ENCODE measurements at places on chromosomes 11 and 22.

GRCh38 chr11:31687256-31687655 lies 123.9 kb downstream of the PAX6 start:
- no peak for DNase-seq

- peak; percentile 63 for DNase-seq
These were observed 35.6 kb downstream of the KCNC1 start for GRCh38 chr11:17770048-17770652.

- no peak for DNase-seq
These were observed 35.2 kb downstream of the HIKESHI start for GRCh38 chr11:86337227-86337626.

DNA sequence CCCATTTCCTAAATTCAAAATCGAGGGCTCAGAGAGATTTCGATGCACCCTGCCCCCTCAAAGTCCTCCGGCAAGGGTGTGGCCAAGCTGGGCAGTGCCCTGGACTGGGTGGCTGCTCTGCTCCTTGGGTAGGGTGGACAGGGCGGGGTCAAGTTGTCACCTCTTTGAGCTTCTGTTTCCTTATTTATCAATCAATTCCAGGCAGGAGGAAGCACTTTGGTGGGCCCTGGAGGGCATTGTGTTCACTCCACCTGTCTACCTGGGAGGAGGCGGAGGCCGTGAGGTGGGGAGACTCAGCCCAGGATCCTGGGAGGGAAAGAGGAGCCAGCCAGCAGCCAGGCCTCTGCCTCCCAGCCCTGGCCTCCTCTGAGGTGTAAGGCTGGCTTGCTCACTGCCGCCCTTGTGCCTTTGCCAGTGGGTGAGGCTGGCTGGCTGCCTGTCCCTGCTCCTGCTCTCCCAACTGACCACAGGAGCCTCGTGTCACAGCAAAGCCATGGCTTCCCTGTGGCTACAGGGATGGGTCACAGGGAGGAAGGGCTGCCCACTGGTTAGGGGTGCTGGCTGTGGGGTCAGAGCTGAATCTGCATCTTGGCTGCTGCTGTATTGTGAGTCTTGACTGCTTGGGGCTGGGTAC lies 25.5 kb upstream of the SHISAL1 start:
- DNase-seq, result no peak

- DNase-seq, result no peak
These were observed 56.1 kb upstream of the RBFOX2 start for GRCh38 chr22:36084717-36085116.

DNA sequence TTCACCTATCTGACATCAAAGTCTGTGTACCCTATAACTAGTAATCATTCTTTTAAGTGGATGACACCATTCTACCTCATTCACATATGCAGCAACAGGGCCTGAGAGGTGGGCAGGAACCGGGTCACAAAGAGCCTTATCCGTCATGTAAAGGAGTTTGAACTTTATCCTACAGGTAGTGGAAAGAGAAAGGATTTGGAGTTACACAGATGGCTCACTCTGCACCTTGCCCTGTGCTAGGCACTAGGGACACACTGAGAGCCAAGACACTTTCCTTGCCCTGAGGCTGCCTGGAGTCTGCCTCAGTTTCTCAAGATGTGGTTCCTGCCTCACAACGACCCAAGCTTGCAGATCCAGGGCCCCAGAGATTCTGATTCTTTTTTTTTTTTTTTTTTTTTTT lies 14.3 kb upstream of the ACER3 start:
- no peak for DNase-seq

DNA sequence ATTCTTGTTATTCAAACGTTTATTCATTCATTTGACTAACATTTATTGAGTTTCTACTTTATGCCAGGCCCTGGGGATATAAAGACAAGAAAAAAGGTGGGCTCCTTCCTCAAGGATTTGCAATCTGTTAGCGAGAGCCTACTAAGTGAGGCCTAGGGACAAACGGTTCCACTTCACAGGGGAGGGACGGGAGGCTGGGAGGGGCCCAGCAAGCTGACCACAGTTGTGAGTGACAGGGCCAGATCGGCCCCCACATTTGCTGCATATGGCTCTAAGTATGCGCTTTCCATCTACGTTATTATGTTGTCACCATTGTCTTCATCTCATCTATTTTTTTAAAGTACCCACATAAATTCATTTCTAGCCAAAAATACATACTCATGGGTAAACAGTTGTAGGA lies 271.1 kb downstream of the BUD13 start:
- no peak for DNase-seq

DNA sequence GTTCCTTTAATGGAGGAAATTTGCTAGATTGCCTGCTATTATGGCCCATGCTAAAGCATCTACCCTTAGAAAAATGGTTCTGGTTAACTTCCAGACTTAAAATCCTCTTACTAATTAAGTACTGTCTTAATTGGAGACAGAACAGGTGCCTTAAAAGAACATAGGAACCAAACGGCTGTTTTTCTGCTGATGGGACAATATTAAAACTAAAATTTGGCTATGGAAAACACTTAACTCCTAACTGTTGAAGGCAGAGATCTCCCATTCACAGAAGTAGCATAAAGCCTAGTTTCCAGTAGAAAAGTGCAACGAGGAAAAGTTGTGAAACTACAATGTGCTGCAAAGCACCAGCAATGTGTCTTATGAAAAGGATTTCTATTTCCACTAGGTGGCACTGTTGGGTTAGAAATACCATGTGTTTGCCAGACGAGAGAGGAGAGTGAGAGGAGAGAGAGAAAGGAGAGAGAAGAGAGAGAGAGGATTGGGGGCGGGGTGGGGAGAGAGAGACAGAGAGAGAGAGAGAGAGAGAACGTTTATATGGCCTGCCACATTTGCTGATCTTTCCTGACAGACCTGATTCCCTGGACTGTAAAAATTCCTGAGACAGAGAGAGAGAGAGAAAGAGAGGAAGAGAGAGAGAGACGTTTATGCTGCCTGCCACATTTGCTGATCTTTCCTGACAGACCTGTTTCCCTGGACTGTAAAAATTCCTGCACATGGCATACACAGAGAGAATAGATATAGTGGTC lies 51.5 kb downstream of the FAM181B start:
- DNase-seq, result peak; percentile 86

- no peak for DNase-seq
These were observed 24.3 kb upstream of the PKNOX2 start for GRCh38 chr11:125140233-125140632.

DNA sequence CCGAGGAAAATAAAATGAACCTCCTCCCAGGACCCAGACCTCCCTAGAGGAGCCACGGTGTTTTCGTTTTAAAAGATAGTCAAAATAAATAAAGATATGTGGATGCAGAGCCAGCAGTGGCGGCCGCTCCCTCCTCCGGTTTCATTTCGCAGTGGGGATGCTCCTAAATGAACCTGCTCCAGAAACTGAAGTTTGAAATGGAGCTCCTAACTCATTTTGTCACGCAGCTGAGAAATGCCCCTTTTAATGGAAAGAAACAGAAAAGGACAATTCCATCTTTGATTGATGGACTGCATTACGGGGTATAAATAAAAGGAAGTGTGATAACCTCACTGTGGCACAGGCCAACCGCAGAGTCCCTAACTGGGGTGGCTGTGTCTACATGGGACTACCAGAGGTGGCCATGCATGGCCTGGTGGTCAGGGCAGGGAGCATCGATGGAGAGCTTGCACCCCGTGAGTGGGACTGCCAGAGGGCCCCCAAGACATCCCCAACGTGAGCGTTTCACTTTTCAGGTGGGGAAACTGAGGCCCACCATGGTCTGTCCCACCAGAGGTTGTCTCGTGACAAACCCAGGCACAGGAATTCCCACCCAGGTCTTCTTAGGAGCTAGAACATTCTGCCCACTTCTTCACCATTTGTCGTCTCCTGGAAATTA lies 426.6 kb downstream of the BRD1 start:
- no peak for DNase-seq

GRCh38 chr11:34806875-34807274 lies 109.3 kb downstream of the APIP start:
- DNase-seq, result peak; percentile 11

DNA sequence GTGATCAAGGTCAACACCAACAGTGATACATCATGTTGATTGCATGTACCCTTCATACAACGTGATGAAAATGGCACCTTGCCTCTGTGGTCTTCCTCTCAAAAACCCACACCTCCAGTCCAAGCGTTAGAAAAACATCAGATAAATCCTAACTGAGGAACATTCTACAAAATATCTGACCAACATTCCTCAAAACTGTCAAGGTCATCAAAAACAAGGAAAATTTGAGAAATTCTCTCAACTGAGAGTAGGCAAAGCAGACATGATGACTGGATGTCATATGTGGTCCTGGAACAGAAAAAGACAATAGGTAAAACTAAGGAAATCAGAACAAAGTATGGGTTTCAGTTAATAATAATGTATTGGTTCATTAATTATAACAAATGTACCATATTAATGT lies 64.0 kb upstream of the POU2AF1 start:
- no peak for DNase-seq

DNA sequence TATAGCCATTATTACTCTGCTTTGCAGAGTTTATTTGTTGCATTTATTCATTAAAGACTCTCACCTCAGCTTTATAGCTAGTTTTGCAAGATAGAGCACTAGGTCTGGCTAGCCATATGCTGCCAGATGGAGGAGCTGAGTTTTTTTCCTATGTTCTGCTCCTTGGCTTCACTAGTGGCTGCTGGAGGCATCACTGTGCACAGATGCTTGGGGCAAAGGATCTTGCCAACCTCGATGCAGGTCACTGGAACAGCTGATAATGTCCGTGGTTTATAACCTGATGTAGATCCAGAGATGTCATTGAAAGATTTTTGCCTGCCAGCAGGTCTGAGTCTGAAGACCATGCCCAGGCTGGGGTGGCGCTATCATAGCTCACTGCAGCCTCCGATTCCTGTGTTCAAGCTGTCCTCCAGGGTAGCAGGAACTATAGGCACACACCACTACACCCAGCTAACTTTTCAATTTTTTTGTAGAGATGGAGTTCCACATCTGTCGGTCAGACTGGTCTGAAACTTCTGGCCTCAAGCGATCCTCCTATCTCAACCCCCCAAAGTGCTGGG lies 63.2 kb downstream of the PACS1 start:
- DNase-seq, result peak; percentile 30

DNA sequence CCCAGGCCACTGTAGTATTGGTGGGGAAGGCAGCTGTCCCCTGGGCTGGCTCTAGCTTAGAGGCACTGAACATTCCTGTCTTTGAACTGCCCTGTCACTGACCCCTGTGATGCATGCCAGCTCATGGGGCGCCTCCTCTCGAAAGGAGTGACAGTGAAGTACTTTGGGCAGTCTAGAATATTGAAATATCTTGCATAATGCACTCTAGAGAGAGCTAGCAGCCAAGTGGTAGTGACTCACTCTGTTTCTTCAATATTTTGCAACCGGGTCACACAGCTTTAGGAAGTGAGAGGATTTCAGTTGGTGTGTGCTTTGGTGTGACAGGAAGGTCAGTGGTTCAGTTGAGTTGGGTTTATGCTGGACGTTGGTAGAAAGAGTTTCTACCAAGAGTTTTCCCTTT lies 35.5 kb upstream of the ST14 start:
- DNase-seq, result peak; percentile 79

GRCh38 chr11:3058753-3059664 lies 1.8 kb upstream of the CARS1 start:
- peak; percentile 78 for DNase-seq

- no peak for DNase-seq
These were observed 113.8 kb downstream of the NELL1 start for GRCh38 chr11:20783220-20783619.

DNA sequence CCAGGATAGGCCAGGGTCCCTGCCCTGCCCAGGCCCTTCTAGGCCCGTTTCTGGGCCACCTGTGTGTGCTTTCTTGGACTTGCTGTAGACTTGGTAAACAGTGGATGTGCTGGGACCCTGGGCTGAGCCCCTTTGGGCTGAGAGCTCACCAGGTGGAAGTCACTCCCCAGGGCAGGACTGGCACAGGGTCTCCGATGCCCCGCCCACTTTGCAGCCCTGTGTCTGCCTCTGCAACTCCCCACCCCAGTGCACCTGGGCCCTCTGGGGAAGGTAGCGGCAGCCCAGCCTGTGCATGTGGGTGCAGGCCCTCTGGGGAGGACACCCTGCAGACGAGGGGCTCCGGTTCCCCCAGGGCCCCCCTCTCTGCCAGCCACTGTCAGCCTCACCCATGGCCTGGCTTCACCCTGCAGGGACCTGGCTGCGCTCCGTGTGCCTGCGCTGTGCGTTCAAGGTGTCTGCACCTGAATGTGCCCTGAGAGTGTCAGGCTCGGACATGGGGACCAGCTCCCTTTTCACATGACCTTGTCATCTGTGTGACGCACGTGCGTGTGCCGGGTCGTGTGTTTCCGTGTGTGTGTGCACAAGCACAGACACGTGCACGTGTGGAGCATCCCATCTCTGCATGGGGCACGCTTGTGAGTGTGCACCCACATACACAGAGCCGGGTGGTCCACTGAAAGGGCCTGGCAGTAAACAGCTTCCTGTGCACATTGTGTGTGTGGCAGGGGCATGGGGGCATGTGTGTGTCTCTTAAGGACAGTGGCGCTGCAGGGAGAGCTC lies 118.5 kb downstream of the KCNQ1OT1 start:
- DNase-seq, result no peak

DNA sequence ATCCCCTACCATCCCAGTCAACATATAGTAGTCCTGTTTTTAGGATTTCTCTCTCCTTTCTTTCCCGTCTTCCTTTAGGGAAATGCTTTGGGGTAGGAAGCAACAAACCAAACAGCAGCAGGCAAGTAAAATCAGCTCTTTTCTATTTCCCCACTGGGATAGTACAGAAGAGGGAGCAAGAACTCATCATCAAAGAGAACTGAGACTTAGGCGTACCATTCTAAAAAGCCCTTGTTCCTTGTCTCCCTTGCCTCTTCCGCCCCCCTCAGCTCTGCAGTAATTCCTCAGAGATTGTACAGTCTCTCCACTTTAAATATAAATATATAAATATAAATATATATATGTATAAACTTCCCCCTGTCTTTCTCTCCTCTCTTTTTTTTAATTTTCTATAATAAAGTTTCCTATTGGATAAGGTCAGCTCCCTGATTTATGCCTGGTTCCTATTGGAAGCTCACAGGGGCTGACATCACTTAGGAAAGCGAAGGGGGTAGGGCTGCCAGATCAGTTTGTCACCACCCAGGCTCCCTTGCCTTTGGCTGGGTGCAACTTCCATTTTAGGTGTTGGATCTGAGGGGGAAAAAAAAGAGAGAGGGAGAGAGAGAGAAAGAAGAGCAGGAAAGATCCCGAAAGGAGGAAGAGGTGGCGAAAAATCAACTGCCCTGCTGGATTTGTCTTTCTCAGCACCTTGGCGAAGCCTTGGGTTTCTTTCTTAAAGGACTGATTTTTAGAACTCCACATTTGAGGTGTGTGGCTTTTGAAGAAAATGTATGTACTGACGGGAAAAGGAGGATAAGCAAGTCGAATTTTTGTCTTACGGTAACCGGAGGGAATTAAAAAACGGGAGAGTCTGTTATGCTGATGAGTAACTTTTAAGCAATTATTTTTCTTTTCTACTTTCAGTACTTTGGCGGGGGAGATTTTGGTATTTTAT lies at the start of gene CTNND1:
CTNND1 (plus strand) TSS at position 502 of the 934 bp plus-strand sequence. CDS start 29,677 bp downstream, outside the sequence.
- peak; percentile 97 for DNase-seq

- no peak for DNase-seq
These were observed 9.2 kb upstream of the RBM14 start for GRCh38 chr11:66607126-66607834.

- no peak for DNase-seq
These were observed 314.2 kb upstream of the SORL1-AS1 start for GRCh38 chr11:121766991-121767390.
